ENCODE measurements at places on chromosomes 11 and 22.
A peak's percentile ranks its signal among the peaks of the same experiment; 100 is the strongest.

DNA sequence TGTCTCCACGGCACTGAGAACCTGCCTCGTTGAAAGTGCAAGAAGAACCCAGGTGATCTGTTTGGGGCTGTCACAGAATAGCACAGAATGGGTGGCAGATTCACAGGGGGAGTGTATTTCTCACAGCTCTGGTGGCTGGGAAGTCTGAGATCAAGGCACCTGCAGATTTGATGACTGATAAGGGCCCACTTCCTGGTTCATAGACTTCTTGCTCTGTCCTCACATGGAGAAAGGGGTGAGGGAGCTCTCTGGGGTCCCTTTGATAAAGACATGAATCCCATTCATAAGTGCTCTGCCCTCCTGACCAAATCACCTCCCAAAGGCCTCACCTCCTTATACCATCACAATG, 198.5 kb upstream of the SORL1-AS1 start:
- no peak for DNase-seq

DNA sequence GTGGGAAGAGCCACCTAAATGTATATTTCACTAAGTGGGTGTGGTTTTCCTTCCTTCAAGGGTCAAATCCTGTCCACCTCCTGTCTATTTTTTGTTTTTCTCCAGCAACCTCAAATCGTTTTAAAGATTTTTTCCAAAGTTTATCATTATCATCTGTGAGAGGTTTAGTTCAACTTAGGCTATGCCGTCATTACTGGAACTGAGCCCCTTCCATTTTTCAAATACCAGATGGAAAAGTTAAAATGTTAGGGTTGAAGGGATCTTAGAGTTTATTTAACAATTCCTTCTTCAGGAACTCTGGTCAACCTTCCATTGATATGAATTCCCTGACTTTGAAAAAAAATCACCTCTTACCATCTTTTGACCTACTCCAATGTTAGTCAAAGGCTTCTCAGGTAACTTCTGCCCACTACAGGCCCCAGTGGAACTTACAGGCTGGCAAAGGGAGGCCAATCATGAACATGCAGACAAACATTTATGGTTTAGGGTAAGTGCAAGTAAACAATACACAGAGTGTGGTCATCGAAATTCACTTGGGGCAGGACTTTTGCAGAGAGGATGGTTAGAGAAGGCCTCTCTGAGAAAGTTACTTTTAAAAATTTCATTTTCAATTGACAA, 45.2 kb downstream of the SYN3 start:
- DNase-seq = no peak

GRCh38 chr22:32728291-32728690, 73.2 kb upstream of the TIMP3 start:
- no peak for DNase-seq

GRCh38 chr11:30587269-30587812, 1.2 kb upstream of the MPPED2 start:
- DNase-seq = no peak

- no peak for DNase-seq
These were observed 160.5 kb downstream of the DDX10 start for GRCh38 chr11:108825381-108825780.

DNA sequence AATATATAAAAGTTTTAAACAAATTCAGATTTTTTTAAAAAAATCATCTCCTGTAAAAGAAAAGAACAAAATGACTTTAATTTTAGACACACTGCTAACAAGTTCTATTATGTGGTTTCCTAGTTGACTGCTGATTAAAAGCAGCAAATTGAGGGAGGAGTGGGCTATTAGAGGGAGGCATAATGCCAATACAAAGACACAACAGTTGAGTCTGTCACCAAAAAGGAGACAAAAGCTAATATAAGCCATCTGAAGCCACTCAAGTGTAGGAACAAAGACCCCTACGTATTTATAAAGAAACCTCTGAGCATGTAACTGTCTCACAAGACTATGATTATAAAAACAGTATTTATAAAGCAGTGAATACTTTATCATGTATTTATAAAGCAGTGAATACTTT, 28.6 kb downstream of the TMEM123 start:
- DNase-seq = no peak

GRCh38 chr11:14041040-14041439, 78.5 kb downstream of the SPON1 start:
- no peak for DNase-seq

- no peak for DNase-seq
These were observed at the start of gene SYT9 for GRCh38 chr11:7251836-7252682. SYT9 (plus strand) TSS chr11:7251904; CDS start chr11:7252187, 283 bp downstream.

- DNase-seq = no peak
These were observed 52.6 kb downstream of the PITPNB start for GRCh38 chr22:27866135-27867084.

DNA sequence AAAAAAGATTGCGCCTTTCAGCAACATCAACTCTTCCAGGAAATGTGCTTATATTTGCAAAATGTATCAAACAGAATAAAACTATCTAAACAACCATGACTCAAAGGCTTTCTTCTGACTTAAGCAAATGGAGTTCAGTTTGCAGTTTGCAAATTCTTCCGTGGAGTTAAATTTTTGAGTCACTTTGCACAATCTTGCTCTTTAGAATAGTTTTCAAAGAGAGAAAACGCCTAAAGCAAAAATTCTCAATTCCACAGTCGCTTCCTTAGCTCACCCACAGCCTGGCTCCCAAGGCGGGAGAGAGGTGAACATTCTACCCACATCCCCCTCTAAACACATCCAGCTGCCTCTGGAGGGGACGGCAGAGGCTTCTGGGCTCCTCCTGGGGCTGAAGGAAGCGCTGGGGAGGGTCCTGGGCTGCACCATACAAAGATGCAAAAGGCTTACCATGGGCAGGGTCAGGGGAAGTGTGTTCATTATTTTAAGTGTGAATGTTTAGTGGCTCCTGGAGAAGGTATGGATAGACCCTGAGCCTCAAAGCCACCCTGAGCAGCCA, 1487.3 kb downstream of the TBC1D22A start:
- no peak for DNase-seq

- peak; percentile 47 for DNase-seq
These were observed at the start of gene ZNF74 for GRCh38 chr22:20393705-20394476. ZNF74 (plus strand) TSS chr22:20394151; CDS start chr22:20394629, 478 bp downstream.

- no peak for DNase-seq
These were observed 2.5 kb upstream of the IGLL5 start for GRCh38 chr22:22884888-22885840.

DNA sequence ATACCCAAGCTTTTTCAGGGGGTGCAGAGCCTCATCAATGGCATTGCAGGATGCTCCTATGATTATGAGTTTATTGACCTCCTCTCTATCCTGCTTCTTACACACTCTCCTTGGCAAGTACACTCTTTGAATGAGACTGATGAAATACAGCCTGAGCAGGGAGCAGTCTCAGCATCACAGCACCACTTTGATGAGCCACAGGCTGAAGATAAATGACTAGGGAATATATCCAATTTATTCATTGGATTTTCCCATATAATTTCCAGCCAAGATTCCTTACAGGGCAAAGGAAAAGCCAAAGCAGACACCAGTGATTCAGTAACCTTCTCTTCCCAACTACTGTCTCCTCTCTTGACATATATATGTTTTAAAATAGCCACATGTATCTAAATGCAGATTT, 79.2 kb downstream of the CASP12 start:
- DNase-seq = no peak

DNA sequence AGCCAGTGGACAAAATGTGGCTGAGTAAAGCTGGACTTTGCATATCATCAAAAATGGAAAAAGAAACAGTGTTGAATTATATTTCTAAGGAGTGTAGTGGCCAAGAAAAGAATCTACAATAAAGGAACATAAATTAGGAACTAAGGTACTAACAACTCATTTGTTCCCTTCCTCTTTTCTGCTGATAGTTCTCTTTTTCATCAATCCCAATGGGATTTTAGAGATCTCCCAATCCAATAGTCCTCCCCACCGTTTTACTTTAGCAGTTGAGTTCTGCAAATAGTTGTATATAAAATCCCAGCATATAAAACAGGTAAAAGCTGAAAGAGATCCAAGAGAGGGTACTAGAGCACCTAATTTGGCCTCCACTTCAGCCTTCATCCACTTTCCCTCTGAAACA, 2.0 kb downstream of the PRCP start:
- DNase-seq = no peak

DNA sequence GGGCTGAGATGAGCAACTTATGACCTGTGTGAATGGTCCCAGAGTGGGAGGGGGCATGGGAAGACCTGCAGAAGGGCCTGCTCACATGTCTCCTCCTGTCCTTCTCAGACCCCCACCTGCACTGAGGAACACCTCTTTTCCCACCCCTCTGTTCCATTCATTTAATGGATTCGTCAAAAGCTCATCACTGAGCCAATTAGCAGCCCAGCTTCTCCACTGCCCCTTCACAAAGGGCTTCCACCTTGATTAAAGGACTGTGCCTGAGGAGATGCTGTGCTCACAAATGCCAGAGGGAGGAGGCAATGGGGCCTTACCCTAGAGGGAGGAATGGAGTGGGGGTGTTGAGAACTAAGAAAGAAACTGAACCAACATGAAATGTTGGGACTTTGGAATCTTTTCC, 14.0 kb upstream of the CDON start:
- DNase-seq = no peak

DNA sequence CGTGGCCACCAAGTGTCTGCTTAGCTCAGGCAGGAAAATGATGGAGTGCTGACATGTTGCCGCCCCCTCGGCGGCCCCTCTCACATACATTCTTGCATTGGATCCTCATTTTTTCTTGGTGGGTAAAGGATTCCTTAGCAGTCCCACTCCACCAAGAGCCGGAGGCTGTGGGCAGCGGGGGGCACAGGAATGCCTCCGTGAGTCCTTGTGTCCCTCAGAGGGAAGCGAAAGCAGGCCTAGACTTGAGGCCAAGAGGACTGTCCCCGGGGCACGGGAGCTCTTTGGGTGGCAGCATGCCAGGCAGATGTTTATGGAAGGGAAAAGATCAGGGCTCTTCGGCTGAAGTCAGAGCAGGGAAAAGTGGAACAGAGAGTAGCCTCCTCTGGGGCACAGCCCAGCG, 21.6 kb downstream of the LRFN4 start:
- DNase-seq = no peak

DNA sequence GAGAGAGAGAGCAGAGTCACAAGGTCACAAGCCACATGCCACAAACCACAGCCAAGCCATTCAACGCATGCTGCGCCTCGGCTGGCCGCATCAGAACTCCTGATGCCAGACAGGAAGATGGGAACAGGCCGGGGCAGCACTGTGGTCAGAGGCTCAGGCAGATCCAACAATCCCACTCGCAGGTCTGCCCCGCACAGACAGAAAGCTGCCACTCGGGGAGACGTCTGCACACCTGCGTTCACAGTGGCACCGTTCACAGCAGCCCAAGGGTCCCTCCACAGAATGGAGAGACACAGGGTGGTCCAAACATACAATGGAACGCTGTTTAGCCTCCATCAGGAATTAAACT, 408.8 kb downstream of the CTTN start:
- DNase-seq = no peak

DNA sequence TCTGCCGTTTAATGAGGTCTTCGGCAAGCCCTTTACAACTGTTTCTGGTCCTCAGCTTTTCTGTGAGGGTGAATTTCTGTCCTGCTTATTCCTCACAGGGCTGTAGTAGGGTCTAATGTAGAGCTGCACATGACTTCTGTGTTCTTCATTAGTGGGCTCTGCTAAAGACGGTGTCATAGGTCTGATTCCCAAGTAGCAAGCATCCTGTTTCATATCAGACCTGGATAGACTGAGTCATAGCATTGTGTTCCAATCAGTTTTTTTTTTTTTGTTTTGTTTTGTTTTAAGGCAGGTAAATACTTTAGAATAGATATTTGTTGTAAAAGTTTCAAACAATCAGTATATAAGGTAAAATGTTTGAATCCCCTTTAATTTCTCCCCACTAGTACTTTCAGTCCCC, 35.4 kb downstream of the BIRC2 start:
- no peak for DNase-seq

GRCh38 chr22:23246982-23247766, 66.9 kb downstream of the BCR start:
- no peak for DNase-seq

DNA sequence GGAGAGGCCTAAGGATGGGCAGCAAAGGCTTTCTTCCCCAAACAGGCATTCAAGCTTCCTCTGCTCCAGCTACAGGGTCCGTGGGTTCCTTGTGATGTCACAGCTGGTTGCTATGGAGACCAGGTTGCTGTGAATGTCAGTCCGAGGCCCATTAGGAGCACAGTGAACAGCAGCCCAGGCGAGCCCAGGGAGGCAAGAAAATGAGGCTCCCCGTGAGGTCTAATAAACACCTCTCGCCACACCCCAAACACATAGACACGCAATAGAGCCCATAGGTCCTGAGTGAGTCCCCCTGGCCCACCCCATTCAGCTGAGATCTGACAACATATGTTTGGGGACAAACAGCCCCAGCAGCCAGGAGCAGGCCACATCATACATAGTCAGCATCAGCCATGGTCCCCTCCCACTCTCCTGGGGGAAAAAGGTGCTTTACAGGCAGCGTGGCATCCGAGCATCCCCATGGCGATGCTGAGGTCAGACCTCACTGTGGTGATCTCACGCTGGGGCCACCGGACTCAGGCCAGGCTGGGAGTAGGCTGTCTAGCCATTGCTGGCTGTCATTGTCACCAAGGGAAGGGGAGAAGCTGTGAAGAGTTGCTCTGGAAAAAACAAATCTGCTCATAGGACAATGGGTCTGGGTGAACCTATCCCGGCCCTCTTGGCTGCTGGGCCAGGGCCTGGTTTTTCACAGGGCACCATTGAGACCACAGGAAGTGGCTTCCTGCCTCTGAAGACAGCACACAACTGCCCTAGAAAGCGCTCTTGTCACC, 23.1 kb upstream of the TP53I11 start:
- no peak for DNase-seq

DNA sequence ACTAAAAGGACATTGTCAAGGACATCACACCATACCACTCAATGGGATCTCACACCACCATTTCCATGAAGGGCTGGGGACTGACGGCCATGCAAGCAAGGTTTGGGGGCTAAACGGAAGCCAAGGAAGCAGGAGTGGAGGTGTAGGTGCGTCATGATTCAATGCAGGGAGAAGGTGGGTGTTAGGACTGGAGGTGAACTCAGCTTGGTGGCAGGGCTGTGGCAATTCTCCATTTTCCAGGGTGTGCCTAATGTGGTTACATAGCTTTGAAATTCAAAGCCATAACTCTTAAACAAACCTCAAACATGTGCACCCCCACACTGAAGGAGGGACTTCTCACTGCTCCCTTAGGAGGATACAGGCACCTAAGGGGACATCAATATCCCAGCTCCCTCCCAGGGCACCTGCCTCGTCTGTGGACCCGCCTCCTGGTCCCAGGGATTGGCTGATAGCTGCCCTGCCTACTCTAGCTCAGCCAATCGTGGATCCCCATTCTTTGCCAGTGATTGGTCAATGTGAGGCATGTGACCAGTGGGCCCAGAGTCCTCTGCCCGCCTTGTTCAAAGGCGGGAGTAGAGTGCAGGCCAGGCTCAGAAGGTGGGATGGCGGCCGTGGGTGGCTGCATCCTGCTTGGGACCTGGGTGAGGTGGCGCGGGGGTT, 64.6 kb downstream of the CTTN start:
- DNase-seq = no peak

- no peak for DNase-seq
These were observed 729 bp upstream of the CHKB start for GRCh38 chr22:50583294-50583861.

DNA sequence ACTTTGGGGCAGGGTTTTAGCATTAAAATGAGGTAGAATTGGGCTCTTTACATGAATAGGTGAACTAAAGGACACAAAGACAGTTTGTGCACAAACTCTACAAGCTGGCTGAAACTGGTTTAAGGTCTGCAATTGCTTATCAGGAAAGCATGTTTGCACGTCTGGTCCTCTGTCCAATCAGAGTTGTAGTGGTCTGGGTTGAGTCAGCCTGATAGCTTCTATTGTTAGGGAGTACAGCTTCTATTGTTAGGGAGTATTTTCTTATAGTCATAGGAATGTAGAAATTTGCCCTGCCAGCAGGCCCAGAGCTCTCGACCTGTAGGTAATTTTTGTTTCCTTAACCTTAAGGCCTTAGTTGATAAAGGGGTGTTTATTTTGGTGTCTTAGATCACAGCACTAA, 1422.4 kb downstream of the LRRC4C start:
- no peak for DNase-seq

All from NCI-H1417 treated with DMSO at 0.1 percent for 48 hours (cell line).